ENCODE measurements at places on chromosomes 7 and 10.

- no peak for DNase-seq
Observed at GRCh38 chr7:6162650-6163366, 109.6 kb downstream of the CYTH3 start.

DNA sequence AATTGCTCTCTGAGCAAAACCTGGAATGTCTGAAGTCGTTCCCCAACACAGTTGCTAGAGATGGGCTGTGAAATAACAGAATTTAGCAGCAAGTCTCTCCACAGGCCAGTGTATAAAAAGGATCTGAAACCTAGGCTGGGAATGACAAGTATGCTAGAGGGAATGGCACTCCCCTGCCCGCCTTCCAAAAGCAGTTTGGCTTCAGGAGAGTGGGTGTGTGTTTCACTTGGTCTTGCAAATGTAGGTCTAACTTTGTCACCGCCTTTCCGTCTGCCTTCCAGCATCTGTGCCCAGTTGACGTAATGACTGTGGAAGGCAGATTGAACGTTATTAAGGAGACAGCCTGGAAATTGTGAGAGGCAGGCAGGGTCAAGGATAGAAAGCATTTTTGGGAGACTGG, 18.0 kb upstream of the MTURN start:
- no peak for DNase-seq

GRCh38 chr7:117582219-117582704, 102.4 kb downstream of the CFTR start:
- DNase-seq, result no peak

GRCh38 chr10:133122171-133122935, 34.6 kb downstream of the ADGRA1 start:
- no peak for DNase-seq

GRCh38 chr10:92575961-92576360, 2.1 kb upstream of the IDE start:
- DNase-seq, result no peak

- no peak for DNase-seq
Observed at GRCh38 chr10:49735848-49736563, 26.1 kb downstream of the OGDHL start.

- DNase-seq, result no peak
Observed at GRCh38 chr7:132066761-132067171, 509.5 kb downstream of the PLXNA4 start.

GRCh38 chr7:43646603-43647338, 63.9 kb downstream of the STK17A start:
- no peak for DNase-seq

DNA sequence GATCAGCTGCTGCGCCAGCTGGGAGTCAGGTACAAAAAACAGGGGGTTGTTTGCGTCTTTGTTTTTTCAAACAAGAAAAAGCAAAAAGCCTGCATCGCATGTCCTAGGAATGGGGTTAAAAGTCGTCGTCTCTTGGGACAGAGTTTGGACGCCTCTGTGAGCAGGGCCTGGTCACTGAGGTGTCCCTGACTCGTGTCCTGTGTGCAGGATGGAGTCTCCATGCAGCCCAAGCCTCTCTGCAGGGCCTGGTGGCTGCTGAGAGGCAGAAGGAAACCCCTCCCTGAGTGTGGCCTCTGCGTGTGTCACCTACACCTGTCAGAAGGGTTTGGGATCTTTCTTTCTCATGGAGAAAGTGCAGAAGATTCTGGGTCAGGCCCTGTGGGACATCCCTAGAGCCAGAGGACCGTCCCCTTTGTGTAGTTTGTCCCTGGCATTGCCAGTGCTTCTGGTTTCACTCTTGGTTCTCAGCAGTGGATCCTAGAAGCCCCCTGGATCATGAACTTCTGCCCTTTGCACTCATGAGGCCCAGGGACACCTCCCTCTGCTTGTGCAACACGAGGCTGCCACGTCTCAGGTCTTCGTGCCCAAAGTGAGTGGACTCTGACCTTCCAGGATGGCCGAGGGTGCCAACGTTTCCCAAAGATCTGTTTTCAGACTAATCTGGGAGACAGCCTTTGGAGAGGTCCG, 75.0 kb downstream of the PRKAG2 start:
- DNase-seq, result no peak

GRCh38 chr7:24965831-24966708, 13.9 kb downstream of the OSBPL3 start:
- DNase-seq, result no peak

GRCh38 chr10:127968659-127969058, 61.8 kb downstream of the PTPRE start:
- DNase-seq, result no peak

GRCh38 chr10:83542774-83543411, 596.4 kb upstream of the GHITM start:
- DNase-seq, result no peak

- DNase-seq, result no peak
Observed at GRCh38 chr7:95440394-95441038, 5.7 kb upstream of the PON2 start.

- peak; percentile 74 for DNase-seq
Observed at GRCh38 chr7:5422396-5423305, 983 bp downstream of the TNRC18 start.

DNA sequence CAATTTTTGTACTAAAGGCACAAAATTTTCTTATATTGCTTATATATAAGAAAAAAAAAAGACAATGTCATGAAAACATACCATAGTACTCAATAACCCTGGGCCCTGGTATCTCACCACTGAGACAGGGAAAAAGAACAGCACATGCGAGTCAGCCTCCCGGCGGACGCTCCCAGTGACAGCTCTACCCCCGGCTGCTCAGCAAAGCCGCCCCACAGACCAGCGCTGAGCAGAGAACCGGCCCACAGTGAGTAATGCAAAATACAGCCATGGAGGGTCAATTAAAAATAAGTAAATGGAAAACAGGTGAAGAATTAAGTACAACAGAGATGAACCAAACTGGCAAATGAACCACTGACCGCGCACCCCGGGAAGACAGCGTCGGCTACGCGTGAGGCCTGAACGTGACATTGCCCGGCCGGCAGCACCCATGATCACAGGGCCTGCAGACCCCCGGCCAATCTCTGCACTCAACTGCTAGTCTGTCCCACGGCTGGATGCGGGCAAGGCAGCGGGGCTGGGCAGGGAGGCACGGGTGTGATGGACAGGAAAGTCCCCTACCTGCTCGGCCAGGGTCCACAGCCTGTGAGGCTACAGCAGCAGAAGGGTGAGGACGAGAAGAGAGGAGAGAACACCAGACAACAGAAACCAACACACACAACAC, 175.9 kb downstream of the ZMYND11 start:
- no peak for DNase-seq

DNA sequence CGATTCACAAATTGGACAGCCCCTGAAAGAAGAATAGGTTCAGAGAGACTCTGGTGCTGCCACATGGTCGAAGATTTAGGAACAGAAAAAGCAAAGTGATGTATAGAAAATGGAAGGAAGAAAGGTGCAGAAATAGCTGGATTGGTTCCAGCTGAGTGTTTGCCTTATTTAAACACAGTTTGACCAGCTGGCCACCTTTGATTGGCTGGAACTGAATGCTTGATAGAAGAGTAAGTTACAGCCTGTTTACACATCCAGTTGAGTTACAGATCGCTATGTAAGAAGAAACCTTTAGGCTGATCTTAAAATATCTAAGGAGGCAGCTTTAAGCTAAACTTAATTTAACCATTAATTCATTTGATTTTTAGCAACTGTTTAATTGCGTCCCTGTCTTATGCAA, 40.3 kb upstream of the KAT6B start:
- DNase-seq, result no peak

- DNase-seq, result no peak
Observed at GRCh38 chr10:73756183-73756582, 12.0 kb downstream of the SEC24C start.

DNA sequence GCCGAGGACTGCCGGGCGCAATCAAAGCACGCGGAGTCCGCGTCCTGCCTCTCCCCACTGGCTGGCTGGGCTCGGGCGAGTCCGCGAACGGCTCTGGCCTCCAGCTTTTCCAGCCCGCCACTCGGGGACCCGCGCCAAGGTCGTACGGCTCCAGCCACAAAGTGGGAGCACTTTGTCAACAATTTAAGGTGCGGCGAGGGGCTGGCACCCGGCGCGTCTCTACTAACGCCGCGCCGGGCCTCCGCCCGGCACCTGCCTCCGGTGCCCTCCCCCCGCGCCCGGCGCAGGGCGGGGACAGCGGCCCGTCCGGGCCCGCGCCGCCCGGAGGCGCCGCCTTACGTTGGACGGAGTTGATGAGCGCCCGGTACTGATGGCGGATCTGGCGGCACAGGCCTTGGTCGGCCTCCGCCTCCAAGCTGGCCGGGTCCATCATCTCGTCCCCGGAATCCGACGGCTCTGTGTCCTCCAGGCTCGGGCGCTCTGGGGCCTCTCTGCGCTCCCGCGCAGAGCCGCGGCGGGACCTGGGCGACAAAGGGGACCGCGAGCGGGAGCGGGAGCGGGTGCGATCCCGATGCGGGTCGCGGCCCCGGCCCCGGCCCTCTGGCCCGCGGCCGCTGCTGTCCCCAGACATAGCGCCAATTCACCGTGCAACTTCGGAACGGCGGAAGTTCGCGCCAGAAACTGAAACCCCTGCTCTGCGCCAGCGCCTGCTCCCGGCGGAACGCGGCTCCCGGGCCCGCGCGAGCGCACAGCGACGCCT, at the start of gene NSMCE4A:
Gene NSMCE4A (minus strand): TSS at position 683 of the 760 bp plus-strand sequence. CDS start 52 bp downstream, at position 631.
- DNase-seq, result peak; percentile 92

DNA sequence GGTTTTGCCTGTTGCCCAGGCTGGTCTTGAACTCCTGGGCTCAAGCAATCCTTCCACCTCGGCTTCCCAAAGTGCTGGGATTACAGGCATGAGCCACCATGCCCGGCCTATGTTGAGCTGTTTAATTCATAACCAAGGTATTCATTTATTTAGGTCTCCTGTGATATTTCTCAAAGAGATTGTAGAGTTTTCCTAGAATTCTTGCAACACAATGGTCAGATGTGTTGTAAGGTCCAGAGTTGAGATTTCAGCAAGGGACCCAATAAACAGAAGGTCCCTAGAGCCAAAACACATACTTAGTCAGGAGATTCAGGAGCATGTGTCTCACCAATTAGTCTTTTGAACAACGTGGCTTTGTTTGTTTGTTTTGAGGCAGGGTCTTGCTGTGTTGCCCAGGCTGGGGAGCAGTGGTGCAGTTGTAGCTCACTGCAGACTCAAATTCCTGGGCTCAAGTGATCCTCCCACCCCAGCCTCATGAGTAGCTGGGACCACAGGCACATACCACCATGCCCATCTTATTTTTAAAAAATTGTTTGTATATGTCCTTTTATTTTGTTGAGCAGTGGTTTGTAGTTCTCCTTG, 321.3 kb upstream of the GALNT17 start:
- no peak for DNase-seq

DNA sequence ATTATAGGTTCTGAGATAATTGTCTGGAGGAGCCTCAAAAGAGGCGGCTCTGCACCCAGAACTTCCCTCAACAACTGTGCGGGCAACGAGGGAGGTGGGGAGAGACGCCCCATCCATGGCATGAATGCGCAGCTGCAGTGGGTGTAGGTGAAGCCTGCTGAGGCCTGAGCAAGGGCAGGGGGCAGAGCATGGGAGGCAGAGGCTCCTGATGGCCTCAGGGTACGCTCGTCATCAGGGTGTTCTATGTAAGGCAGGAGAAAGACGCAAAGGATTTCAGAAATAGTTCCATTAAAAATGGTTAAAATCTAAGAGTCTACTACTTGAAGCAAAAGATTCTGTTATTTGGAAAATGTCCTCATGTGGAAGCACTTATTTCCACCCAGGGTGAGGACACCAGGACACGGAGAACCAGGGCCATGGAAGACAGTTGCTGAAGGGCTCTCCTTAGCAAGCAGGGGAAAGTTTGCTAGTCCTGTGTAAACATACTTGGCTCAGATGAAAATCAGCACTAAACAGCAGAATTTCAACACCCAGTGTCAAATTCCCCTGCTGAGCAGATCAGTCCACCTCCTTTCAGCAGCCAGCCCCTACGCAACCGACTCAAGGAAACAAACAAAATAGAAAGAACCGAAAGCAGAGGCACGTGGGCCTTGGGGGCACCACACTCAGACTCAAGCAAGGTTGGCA, 18.9 kb downstream of the INSIG1 start:
- DNase-seq, result no peak

GRCh38 chr7:69996121-69996520, 397.8 kb downstream of the AUTS2 start:
- no peak for DNase-seq

DNA sequence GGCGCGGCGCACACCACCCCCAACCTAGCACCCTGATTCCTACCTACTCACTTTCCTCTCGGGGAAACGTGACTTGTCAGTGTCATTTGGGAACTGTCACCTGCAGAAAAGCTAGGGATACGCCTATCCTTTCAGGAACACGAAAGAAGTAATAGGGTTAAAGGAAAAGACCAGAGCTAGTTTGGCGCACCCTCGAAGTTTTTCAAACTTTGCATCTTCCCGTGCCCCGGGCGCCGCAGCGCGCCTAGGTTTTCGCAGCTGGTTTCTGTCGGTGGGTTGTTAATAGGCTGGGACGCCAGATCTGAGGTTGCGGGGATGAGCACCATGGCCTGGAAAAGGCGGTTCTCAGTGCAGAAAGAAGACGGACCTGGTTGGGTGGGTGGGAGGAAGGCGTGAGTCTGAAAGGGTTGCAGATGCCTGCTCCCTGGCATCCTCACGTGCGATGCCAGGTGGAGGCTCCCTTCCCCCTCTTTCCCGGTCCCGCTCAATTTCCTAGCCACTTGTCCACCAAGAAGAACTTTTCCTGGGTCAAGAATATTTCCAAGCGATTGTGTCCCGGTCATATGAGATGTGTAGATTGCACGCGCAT, 568 bp upstream of the MEOX2 start:
- no peak for DNase-seq

GRCh38 chr7:131364767-131365344, 37.2 kb downstream of the MKLN1 start:
- no peak for DNase-seq

DNA sequence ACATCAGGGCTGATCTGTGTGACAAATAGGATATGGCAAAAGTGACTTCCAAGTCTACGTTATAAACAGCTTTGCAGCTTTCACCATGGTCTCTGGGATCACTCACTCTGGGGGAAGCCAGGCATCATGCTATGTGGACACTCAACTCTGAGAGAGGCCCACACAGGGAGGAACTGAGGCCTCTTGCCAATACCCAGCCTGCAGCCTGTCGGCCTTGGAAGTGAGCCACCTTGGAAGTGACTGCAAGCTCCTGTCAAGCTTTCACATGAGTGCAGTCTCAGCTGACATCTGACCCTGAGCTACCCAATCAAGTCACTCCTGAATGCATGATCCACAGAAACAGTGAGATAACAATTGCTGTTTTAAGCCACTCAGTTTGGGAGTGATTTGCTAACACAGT, 56.5 kb downstream of the MMRN2 start:
- DNase-seq, result no peak

- DNase-seq, result no peak
Observed at GRCh38 chr7:138978541-138979184, 2.5 kb downstream of the KIAA1549 start.

Data from Karpas-422 (cell line).